ENCODE measurements at places on chromosomes 2 and 18.

DNA sequence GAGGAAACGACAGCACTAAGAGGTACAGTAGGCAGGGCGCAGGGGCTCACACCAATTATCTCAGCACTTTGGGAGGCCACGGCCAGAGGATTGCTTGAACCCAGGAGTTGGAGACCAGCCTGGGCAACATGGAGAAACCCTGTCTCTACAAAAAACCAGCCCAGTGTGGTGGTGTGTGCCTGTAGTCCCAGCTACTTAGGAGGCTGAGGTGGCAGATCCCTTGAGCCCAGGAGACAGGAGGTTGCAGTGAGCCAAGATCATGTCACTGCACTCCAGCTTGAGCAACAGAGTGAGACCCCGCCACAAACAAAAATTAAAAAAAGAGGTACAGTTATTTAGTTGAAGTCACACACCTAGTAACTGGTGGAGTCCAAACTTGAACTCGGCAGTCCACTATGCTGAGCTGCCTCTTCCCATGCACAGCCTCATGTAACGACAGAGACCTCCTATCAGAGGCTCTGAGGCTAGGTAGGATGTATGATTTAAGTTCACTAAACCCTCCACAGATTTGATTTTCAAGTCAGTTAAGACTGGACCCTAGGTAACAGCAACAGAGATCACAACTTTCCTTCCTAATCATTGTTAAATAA is 8.7 kb downstream of the STK17B start:
- no peak for DNase-seq

DNA sequence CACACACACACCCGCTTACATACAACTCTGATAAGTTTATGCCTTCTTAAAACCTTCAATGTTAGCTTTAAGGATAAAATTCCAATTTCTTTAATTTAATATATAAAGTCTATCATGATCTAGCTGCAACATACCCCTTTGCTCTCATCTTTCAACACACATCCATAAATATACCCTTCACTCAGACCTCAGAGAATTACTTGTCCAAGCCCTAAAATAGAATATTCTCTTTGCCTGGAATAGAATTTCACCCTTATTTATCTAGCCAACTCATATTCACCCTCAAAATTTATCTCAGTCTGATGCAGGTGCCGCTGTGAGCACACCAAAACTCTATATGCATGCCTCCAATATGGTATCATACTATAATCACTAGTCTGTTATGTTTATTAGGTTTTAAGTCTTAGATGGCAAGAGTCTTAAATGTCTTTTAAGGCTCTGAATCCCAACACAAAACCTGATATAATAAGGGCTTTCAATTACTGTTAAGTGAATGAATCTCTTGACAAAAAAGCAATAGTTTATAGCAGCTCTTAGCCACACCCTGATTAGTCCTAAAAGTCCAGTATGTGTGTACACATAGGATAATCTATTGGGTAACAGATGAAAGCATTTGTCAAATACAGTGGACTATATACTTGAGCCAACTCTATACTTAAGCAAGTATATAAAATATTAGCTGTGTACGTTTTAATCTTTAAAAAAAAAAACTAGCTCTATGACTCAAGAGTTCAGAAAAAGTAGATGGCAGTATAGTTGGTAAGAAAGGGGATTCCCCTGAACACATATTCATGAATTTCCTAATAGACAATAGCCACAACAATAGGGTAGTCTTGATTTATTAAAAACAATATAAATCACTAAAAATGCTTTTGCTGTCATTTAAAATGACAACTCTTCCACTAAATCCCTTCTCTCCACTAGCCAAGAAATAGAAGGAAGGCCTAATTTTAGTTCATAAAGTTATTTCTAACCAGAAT is 144.5 kb downstream of the EXOC6B start:
- DNase-seq, result no peak

DNA sequence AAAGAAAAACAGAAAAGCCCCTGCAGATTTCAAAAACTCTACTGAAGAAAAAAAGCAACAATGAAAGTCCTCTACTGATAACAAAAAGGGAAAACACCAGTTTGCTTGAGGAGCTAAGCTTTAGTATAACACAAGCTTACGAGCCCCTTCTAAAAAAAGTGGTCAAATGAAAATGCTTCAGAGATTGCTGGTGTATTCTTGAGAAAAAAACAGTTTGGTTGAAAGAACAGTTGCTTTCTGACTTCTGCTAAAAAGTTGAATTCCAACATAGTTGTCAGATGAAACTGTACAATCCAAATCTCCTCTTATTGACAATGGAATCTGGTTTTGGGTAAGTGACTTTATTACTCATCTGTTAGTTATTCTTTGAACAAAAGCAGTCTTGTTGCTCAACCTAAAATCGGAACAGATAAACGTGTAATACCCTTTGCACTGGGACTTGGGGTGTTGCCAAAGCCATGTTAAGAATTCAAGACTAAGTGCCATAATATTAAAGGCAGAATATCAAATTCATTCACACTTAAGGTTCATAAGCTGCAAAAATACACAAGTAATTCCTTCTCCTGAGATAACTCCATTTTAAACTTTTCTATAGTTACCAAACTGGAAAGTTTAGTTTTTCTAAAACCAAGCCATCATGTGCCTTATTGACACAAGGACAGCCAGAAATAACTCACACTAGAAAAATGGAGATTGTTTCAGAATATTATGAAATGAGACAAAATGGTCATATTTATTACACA is 45.3 kb upstream of the SPAG16 start:
- DNase-seq, result no peak

DNA sequence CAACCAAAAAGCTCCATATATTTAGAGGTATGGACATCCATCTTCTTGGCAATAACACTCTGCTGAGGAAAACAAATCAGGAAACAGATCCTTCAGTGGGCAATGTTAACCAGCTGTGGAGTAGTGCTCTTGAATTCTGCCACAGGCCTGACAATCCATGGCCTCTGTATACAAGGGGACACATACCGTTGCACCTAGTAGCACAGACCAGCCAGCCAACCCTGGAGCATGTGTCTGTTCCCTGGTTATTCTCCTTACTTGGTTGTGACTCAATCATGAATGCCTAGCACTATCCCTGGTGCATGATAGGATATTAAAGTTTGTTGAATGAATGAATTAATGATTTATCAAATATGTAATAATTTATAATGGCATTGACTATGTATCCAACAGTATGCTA is 261.4 kb upstream of the MGAT5 start:
- DNase-seq, result no peak

- DNase-seq, result no peak
Measured at GRCh38 chr2:173049831-173050230, 25.8 kb upstream of the MAP3K20 start.
